ENCODE measurements at places on chromosomes 2 and 18.

DNA sequence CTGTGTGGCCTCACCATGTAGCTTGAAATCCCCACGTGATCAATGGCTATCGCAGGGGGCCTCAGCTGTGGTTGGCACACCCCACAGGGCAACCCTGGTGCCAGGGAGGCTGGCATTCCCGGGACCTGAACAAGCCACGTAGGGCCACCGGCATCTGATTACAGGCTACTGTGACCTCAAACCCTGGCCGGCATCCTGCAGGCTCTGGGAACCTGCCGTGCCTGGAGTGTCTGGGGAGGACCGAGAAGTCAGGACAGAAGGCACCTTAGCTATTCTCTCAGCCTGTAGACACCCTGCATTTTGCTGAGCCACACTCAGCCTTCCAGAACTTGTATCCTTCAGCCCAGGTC lies 213.0 kb downstream of the GLI2 start:
- no peak for DNase-seq

DNA sequence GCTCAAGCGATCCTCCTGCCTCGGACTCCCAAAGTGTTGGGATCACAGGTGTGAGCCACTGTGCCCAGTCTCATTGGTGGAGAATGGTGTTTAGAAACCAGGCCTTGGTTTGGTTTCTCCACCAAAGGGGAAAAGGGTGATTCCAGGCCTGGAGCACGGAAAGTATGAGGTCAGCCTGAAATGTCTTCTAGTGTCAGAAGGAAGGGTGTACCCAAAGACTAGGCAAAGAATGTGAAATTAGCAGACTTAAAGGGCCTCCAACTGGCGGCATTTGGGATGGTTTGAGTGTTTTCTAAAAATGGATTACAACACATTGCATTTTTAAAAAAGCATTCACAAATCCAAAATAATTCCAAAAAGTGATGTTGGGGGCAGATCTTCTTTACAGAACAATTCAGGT lies 139.6 kb downstream of the SH3BP4 start:
- DNase-seq = no peak

DNA sequence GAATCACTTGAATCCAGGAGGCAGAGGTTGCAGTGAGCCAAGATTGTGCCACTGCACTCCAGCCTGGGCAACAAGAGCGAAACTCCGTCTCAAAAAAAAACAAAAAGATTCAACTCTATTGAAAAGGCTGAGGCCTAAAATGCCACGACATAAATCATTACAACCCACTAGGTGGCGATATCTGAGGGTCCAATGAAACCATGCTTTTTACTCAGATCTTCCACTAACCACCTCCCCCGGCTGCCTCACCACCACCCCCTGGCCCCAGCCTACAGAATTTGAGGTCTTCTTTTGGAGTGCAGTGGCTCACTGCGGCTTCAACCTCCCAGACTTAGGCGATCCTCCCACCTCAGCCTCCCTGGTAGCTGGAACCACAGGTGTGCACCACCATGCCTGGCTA lies 57.5 kb downstream of the AP1S3 start:
- DNase-seq = no peak

DNA sequence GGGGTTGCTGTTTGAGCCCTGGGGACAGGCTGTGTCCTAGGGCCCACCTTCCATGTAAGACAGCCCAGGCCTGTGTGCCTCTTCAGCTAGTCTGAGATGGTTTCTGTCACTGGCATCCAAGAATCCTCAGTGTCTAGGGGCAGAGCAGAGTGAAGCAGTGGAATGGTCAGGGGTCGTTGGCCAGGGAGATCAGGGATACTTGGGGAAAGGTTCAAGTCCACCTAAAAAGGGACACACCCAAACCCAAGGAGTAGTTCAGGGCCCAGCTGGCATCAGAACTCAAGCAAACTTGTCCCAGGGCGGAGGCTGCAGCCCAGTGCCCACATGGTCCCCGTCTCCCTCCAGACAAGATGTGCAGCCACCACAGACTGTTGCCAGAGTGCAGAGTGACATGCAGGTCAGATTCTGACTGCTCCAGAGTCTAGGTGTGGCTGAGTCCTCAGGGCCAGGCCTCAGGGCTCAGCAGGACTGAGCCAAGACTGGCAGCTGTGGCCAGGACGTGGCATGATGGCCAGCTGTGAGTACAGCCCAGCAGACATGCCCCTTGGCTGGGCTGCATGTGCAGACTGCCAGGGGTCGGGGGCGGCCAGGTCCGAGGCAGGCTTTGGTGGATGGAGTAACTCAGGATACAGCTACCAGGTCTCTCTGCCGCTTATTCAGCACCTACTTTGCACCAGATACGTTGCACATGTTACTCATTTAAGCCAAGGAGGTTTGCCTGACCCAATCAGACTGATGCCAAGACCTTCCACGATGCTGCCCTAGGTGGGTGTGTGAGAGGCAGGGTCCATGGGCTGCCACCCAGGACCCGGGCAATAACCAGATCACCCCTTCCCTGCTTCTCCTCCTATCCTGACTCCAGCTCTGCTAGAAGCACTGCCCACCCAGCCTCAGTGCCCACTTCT lies 146.6 kb downstream of the SMAD7 start:
- DNase-seq = no peak

- DNase-seq = no peak
Measured at GRCh38 chr2:216857131-216857550, 2.7 kb downstream of the TNP1 start.

DNA sequence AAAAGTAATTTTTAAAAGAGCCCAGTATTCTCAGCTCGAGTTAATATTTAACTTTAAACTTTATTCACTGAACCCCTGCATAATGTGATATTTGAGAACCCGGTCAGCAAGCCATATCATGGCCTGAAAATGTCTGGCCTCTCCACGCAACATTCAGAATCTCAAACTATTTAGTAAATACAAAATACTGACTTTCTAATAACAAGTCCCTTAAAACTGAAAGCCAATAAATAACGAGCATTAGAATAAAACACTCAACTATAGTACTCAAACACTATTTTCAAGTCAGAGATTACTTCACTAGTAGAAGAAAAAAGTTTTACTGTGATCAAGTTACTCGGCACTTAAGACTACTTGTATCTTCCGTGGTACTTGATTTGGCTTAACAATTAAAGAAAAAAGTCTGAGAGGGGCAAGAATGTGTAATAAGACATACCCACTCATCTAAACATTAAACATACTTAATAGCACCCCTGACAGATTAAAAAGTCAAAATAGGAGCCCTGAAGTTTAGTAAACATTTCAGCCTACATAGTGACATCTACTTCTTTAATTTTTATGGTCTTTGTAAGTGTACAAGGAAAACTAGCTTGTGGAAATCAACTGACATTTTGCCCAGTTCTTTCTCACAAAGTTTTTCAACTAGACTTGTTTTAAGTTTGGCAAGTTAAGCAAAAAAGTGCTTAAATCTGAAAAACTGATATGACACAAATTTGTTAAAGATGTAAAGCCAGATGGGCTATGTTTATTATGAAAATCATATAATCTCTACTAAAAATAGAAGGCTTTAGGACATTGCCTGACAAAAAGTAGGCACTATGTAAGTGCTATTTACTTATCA lies 38.2 kb downstream of the RTN4 start:
- DNase-seq = no peak

DNA sequence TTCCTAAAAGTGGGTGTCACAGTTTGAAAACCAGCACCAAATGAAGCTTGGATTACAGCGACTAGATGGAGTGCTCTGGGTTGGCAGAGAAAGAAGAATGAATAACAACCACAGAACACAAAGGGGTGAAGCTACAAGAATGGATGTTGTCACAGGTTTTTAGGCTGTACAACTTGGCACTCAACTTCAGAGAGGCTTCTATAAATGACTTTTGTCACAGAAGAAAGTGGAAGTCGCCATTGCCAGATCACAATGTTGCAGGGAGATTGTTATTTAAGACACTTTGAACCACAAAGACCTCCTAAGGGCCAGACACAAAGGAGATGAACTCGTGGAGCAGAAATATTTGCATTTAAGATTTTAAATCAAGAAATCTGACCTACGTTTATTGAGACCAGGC lies 354.2 kb downstream of the CDH7 start:
- no peak for DNase-seq

GRCh38 chr2:47519604-47520301 lies 116.8 kb downstream of the MSH2 start:
- peak; percentile 32 for DNase-seq

DNA sequence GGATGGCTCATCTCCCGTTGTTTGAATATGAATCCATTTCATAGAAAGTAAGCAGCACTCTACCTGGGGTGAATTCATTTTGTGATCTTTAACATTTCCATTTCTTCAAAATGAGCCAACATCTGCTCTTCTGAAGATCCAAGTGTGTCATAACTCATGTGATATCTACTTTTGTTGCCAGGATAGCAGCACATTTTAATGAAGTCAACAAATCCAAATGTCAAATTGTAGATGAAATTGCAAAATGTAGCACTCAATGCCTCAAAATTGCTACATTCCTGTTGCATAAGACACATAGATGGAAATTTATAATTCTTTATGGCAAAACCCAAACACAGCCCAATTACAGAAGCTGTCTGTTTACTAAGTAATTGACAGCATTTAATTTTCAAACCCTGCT lies 360.7 kb downstream of the TMX3 start:
- no peak for DNase-seq

- peak; percentile 36 for DNase-seq
Measured at GRCh38 chr2:2919574-2920365, 457.8 kb downstream of the EIPR1 start.

- DNase-seq = no peak
Measured at GRCh38 chr2:148674063-148675020, 29.8 kb downstream of the EPC2 start.

GRCh38 chr2:95525294-95526035 lies 40.9 kb upstream of the TRIM43B start:
- peak; percentile 63 for DNase-seq

DNA sequence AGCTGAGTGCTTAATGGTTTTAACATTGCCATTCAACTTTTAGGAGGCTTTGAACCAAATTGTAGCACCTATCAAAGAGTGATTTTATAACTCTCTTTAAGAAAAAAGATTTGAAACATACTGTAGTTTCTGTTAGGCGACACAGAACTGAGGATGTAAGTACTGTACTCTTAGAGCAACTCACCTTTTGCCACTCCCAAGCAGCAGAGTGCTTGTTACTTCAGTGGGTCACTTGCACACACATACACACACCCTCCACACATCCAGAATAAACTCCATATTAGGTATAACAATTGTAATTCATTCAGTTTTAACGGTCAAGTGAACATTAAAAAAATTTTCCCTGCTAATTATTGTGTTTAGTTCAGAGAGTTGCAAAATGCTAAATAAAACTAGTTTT lies 118.3 kb downstream of the CAMKMT start:
- DNase-seq = peak; percentile 17

DNA sequence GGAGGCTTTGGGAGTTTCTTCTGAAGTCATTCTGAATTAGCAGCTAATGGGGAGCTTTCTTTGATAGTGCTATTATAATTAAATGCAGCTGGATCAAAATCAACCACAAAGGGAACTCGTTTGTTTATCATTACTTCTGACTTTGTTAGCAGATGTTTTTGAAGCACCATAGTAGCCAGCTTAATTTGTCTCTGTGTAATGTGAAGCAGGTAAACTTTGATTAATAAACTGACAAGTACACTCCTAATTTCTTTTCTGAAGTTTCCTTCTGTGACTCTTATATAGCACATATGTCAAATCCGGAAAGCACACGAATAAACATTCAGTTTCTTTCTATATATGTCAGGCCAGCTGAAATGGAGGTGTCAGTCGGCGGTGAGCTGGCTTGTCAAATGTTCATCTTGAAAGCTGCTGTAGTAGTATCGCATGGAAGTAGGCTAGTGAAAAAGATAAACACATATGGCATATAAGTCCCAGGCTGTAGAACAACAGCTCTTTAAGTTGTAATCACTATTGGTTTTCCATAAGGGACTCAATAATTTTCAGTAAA lies 451.9 kb upstream of the ZEB2 start:
- no peak for DNase-seq

DNA sequence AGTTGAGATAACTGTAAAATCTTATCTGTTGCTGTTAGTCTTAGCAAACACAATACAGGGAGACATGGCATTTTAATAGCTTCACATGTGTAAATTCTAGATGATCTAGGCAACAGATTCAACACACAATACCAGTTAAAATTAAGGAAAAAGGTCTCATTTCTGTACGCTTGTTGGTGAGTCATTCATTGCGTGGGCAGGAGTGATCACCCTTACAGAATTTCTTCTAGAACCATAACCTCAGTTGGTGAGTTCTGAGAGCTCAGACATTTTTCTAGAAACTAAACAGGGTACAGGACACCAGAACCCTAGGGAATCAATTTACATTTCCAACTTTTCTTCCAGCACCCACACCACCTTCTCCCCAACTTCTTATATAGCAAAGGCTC lies 81.9 kb downstream of the SLC8A1 start:
- no peak for DNase-seq

GRCh38 chr18:63773551-63773950 lies 1.7 kb upstream of the SERPINB7 start:
- no peak for DNase-seq

DNA sequence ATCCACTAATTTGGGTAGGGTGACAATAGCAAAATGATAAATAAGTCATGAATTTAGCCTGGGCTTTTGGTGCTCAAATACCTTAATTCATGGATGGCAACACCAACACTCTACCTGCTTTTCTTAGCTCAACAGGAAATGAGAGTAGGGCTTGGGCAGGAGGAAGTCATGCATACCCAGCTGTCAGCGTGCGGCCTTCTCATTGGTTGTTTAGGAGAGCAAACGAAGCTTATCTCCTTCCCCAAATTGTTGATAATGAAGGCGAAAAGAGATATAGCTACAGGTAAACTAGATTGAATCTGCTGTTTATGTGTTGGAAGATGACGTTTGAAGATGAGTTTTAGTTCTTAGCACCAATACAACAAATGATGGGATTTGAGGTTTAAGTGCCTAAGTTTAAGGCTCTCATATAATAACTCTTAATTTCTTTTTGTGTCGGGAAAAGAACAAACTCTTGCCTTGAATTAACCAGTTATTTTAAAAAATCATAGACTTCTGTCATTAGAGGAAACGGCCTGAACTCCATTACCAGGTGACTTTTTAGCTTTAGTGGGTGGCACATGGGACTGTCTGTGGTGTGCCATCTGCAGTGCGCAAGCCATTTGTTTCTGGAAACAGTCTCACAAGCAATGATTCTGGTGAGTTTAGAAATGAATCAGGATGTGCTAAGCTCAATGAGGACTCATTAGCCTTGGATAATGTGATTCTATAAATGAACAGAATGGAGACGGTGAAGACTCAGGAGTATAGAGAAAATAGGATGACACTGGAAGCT lies 19.8 kb downstream of the MAP4K4 start:
- DNase-seq = no peak

- no peak for DNase-seq
Measured at GRCh38 chr2:159322419-159322818, 35.9 kb upstream of the WDSUB1 start.

GRCh38 chr2:119180892-119181291 lies 22.3 kb upstream of the C1QL2 start:
- no peak for DNase-seq

GRCh38 chr2:3587021-3587420 lies 7.9 kb upstream of the COLEC11 start:
- no peak for DNase-seq

DNA sequence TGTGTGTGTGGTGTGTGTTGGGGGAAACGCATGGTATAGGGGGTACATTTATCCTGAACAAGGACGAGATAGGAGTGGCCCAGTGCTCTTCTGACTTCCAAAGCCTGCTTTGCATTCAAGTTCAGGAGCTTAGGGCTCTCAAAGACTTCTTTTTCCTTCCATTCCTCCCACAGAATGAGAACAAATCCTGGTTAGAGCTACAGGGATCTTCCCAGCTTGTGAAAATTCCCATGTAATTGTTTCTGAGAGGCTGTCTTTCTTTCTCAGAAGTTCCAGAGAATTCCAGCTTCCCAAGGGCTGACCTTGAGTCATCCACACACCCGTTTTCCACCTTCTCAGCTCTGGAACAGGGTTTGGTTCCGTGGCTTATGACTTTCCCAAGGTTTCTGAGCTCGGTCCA lies 38.9 kb downstream of the FASTKD2 start:
- DNase-seq = no peak
